ENCODE measurements at places on chromosomes 2 and 18.

GRCh38 chr2:218435003-218435982, 16.4 kb downstream of the VIL1 start:
- DNase-seq = no peak

GRCh38 chr2:147688242-147688641, 156.6 kb upstream of the ACVR2A start:
- peak; percentile 11 for DNase-seq

DNA sequence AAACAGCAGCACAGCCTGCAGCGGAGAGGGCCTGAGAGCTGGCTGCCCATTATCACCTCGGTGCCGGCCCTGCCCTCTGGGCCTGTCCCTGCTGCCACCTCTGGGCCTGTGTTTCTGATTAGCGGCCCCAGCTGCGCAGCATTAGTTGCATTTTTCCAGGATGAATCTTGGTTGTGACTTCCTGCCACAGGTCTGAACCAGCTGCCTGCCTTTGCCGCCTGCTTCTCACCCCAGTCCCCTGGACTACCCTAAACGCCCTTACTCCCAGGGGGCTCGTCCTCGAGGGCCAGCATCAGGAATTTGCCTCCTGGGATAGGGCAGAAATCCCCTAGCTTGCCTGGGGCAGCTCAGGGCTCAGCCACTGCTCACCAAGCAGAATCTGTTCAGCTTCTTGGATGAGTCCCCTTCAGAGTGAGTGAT, 342.8 kb downstream of the DYSF start:
- DNase-seq = peak; percentile 67

- DNase-seq = peak; percentile 42
Observed at GRCh38 chr18:22346401-22346952, 71.2 kb downstream of the CTAGE1 start.

- DNase-seq = no peak
Observed at GRCh38 chr2:159882130-159882745, 84.2 kb upstream of the CD302 start.

GRCh38 chr2:159064446-159065301, 96.2 kb downstream of the TANC1 start:
- peak; percentile 83 for DNase-seq

GRCh38 chr2:96153991-96154431, 8.8 kb upstream of the DUSP2 start:
- DNase-seq = no peak
